T-helper 17 cell (primary cell): ENCODE measurements at places on chromosomes 6 and 20. TPM values are rescaled to one million over a fixed set of nuclear protein-coding genes. Genes with fewer than 3 reads are reported as not detected.

GRCh38 chr6:128471907-128472306 lies 48.5 kb downstream of the PTPRK start:
- DNase-seq = no peak

DNA sequence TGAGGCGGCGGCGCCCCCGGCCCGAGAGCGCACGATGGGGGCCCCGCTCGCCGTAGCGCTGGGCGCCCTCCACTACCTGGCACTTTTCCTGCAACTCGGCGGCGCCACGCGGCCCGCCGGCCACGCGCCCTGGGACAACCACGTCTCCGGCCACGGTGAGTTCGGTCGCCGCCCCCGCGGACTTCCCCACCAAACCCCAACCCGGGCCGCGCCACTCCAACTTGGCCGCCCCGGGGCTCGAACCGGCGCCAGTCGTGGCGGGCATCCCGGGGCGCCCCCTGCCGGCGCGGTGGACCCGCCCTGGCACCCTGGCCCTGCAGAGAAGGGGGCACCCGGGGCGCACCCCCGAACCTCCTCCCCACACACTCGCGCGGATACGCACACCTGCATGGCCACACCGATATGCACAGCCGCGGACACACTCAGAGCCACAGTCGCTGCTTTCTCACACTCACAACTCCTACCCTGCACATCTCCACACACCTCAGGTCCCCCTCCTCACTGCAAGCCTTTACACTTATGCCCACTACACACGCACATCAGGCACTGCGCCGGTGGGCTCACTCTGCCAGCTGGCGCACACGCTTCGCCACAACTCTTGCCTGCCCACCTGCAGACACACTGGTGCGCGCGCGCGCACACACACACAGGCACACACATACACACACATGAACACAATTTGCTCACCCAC lies 535 bp downstream of the VSTM2L start:
- DNase-seq = no peak

DNA sequence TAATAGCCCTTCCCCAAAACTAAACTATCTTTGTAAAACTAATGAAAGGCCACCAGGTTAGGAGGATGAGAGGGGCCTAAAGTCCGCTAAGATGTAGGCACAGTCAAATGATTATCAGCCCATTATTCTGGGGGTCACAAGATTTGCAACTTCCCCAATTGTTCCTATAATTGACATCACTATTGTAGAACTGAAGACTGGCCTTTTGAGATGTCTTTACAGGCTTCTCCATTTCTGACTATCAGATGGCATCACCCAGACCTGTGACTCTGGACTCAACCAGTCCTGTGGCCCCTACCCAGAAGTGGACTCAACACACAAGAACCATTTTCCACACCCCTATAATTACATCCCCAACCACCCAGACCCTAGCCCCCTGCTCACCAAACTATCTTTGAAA lies 61.5 kb upstream of the MAP7 start:
- no peak for DNase-seq

DNA sequence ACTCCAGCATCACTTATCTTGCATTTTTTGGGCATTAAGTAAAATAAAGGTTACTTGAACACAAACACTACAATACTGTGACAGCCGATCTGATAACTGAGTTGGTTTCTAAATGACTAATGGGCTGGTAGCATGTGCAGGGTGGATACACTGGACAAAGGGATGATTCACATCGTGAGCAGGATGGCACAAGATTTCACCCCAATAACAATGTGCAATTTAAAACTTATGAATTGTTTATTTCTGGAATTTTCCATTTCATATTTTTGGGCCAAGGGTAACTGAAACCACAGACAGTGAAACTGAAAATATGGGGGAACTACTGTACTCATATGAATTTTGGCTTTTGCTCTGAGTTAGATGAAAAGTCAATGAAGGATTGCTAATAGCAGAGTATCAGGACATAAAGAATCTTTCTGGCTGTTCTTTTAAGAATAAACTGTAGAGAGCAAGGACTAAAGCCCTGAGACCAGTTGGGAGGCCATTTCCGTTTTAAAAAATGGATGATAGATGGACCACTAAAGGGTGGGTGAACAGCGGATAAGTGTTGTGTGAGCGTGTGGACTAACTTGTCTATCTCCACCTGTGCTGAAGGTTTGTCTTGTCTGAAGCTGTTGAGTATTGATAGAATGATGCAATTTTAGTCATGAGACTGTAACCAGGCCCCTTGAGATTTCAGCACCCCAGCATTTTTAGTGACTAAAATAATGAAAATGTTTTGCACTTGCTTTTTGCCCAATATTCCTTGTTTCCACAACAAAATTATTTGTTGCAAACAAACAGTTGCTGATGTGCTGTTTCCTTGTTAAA lies 8.2 kb downstream of the SPINT3 start:
- DNase-seq = no peak

DNA sequence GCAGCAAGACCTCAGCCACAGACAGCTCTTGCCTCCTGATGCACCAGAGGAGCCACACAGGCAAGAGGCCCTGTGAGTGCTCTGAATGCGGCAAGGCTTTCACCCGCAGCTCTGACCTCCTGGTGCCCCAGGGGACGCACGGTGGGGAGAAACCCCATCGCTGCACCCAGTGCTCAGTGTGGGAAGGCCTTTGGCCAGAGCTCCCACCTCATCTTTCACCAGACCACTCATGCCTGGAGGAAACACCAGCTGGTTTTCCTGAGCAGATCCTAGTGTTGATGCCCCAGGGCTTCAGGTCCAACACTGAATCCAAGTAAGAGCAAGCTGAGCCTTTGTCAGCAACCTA lies 37.0 kb upstream of the XRN2 start:
- DNase-seq = no peak

GRCh38 chr6:85191656-85192055 lies 258.2 kb upstream of the NT5E start:
- no peak for DNase-seq

DNA sequence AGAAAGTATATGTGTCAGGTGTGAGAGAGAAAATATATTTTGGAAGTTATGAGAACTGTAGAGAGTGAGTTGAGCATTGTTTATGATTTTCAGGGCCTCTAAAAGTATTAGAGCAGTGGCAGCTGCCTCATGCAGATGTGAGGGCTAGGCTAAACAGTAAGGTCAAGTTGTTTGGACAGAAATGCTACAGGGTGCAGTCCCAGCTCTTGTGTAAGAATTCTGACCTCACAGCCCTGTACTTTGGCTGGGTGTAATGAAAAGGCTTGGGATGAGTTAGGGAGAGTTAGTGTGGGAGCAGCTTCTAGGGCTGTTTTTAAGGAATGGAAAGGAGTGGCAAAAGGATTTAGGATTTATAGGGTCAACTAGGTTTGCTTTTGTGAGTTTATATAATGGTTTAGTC lies 764.8 kb upstream of the ADGRB3 start:
- DNase-seq = no peak

DNA sequence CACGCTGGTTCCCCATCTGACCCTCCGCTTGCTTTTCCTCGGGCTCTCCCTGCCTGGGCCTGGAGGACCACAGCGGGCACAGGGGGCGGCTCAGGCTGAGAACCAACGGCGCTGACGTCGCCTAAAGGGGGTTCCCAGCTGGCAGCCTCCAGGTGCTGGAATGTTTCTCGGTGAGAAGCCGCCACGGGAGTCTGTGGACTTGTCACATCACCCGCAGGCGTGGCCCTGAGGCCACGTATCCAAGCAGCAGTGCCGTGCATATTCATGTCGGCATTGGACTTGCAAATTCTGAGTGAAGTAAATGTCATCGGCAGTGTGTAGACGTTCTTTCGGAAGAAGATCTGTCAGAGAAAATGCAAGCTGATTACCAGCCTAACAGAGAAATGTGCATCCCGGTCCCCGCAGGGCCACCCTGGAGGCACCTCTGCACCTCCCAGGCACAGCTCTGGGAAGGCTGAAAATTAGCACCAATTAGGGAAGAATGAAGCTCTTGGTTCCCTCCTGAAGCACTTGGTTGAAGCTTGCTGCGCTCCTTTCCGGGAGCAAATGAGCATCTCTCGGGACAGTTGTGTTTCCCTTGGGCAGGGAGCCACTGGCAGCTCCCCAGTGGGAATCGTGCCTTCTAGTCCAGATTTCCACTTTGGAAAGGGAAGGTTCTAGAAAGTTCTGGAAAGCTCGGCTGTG lies 24.3 kb downstream of the NTSR1 start:
- DNase-seq = no peak

DNA sequence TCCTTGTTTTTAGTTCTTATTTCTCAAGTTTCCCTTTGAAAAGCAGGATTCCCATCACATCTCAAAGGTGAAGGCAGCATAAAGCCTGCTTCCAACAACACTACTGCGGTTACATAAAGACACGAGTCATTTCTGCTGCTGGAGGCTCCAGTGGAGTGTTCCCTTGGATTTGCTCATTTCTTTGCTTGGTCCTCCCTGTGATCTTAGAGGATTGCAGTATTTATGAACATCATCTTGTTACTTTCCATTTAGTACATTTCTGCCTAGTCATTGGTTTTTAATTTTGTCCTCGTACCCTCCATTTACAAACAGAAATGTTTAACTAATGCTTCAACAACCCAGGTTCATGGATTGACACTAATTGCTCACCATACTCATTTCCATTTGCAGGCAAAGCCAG lies 298.8 kb downstream of the ZNF217 start:
- no peak for DNase-seq

DNA sequence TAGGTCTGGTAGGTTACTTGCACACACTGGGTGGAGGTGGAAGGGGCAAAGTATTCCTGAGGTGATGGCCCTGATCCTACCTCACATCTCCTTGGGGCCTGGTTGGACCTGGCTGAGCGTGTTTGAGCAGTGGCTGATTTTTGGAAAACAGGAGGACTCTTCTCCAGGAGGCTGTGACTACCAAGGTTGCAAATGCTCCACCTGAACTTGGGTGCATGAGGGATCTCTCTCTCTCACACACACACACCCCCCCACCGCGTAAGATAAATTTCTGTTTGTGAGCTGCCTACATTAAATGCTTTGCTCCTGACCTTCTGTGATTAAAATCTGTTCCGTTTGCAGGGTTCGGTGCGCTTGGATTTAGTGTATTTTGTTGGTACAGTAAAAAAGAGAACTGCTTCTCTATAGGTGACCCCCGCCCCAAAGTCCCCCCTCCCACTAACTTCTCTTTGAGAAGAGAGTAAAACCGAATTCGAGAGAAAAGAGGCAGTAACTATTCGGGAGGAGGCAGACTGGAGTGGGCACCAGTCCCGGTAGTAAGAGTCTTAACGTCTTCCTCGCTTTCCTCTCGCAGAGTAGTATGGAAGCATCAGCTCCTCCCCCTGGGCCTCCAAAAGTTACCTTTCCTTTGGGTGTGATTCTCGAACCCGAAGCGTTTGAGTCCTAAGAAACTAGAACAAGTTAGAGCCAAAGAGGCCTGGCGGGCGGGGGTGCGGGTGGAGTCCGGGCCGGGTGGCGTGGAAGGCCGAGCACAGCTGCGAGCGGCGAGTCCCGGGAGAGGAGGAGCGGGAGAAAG lies 585 bp upstream of the DSE start:
- no peak for DNase-seq

- DNase-seq = no peak
These were observed 449.8 kb downstream of the ADGRB3 start for GRCh38 chr6:69084746-69085335.

- no peak for DNase-seq
These were observed 53.0 kb upstream of the CST7 start for GRCh38 chr20:24895898-24896658.

DNA sequence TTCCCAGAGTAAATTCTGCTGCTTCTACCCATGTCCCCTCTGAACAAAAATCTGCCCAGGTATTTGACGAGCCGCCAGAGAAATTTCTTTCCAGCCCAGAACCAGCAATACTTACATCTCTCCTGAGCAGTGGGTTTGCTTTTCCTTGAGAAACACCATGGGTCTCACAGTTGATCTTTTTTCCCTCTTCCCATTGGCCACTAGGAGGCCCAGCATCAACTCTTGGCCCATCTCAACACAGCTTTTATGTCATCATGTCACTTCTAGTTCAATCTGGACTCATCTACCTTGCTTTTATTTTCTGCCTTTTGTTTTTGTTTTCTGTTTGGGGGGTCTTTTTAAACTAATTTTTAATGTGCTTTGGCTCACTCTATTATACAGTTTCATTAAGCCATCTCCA lies 18.8 kb downstream of the MAFB start:
- no peak for DNase-seq

- DNase-seq = no peak
These were observed 190.2 kb downstream of the TSHZ2 start for GRCh38 chr20:53162251-53162835.

DNA sequence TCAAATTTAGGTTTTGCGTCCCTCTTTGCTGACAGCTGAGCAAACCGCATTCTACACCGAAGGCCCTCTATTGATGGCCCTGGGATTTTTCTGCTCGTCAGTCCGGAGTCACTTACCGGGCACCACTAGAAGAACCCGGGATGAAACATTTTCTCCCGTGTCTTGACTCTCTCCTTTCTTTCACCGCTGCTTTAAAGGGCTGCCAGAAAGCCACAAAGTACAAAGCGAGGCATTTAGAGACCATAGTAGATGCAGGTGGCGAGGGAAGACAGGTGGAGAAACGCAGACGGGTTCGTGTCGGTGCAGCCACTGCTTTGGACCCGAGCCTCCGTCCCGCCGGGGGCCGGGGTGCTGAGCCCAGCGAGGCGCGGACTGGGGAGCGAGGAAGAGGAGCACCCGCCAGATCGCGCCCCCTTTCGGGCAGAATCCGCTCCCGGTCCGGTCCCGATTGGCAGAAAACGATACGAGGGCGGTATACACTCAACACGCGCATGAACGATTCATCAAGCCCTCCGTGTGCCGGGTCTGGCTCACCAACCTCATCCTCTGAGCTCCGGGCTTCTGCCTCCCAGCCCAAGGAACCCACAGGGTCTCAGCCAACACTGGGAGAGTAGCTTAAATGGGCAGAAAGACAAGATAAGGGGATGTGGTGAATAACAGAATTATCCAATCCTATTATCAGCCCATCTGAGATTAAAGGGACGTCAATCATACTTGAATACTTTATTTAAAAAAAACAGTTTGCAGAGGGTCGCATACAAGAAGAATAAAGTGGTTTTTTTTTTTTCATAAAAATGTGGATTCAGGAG lies 84.9 kb downstream of the TRIM27 start:
- DNase-seq = peak; percentile 69

DNA sequence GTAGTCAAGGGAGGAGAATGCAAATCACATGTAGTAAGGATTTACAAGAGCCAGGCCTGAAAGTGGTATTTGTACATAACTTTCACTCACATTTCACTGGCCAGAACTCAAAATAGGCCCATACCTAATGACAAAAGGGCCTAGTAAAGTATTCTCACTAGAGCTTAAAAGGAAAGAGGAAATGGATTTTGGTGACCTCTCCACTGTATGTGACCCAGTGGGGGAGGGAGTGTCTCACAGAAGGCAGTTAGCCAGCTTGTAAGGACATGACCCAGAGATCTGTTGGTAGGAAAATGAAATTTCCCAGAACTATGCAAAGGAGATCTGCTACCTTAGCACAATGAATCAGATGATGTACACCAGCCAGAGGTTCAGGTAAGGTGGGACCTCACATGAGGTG lies 124.4 kb downstream of the PTPRT start:
- no peak for DNase-seq

Gene CDH26
- total RNA-seq = 0.37 TPM

Gene CYP39A1
- total RNA-seq = not detected

Gene CST4
- total RNA-seq = not detected

Gene PTGIS
- total RNA-seq = not detected

Gene CFAP206
- not detected for total RNA-seq

Gene CEP57L1
- total RNA-seq = 9.7 TPM

Gene PRPH2
- not detected for total RNA-seq

Gene MLIP
- not detected for total RNA-seq

Gene TMEM244
- 1.2 TPM for total RNA-seq

Gene MAD2L1BP
- total RNA-seq = 30.5 TPM
